ENCODE measurements at places on chromosomes 16 and 17.
A peak's percentile ranks its signal among the peaks of the same experiment; 100 is the strongest.

DNA sequence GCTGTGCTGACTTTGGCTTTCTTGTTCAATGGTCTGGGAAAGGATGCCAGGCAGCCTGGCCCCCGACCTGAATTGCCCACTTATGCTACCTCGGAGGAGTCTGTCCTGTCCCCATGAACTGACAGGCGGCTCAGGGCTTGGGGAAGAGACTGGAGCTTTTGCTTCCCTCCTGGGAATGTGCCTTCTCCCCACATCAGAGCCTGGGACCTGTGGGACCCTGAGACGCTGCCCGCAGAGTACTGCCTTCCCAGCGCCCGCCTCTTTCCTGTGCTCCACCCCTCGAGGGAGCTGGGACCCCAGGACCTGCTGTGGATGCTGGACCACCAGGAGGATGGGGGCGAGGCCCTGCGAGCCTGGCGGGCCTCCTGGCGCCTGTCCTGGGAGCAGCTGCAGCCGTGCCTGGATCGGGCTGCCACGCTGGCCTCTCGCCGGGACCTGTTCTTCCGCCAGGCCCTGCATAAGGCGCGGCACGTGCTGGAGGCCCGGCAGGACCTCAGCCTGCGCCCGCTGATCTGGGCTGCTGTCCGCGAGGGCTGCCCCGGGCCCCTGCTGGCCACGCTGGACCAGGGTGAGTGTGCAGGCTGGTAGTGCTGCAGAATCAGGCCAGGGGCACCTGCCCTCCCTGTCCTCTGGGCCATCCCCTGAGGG is 18.5 kb downstream of the FCSK start:
- no peak for DNase-seq

DNA sequence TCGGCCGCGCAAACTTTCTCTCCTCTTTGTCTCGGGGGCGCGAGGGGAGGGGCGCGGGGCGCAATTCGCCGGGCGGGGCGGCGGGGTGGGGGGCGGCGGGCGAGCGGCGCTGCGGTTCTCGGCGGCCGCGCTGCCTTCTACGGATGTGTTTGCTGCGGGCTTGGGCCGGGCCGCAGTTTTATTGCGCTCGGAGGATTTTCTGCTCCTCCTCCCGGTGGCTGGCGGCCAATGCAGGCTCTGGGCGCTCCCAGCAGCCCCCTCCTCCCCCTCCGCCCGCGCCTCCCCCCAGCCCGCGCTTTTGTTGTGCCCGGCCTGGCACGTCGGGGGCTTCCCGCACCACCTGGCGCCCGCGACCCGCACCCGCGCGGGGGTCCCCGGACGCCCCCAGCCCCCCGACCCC is at the start of gene TIMP2:
Gene TIMP2, minus strand, starts transcription at position 154 of the 400 bp plus-strand sequence. CDS start 299 bp downstream, outside the sequence.
- DNase-seq, result peak; percentile 79

GRCh38 chr16:9650284-9650683 is 531.9 kb downstream of the GRIN2A start:
- DNase-seq, result peak; percentile 32

DNA sequence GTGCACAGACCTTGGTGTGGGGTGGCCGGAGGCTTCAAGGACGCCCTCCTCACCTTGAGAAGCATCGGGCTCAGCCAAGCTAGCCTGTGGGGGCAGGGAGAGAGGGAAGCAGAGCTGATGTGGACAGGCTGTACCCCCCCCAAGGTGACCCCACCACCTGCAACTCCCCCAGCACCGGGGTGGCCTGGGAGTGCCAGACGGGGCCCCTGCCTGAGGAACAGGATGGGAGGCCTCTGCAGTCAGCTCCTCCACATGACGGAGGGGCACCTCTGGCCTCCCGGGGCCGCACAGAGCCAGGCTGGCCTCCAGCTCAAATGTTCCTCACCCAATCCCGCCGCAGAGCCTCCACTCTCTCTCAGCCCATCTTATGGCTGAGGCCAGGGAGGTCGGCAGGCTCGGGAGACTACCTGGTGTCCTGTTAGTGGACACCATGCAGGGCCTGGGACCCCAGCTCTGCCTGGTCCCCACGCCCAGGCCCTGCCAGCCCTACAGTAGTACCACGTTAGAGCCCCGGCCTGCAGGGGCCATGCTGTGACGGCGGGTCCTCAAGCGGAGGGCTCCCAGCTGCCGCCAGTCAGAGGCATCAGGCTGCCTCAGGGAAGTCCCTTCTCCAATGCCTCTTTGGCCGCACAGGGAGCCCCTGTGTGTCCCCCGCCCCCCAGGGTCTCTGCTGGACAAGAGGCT is 19.4 kb upstream of the SLC38A10 start:
- DNase-seq, result no peak

- no peak for DNase-seq
Observed at GRCh38 chr16:12677502-12677901, 126.2 kb downstream of the CPPED1 start.

GRCh38 chr17:16398270-16399267 is 16.8 kb upstream of the TRPV2 start:
- DNase-seq, result no peak

- DNase-seq, result peak; percentile 70
Observed at GRCh38 chr17:73340093-73340596, 28.3 kb upstream of the CDC42EP4 start.

DNA sequence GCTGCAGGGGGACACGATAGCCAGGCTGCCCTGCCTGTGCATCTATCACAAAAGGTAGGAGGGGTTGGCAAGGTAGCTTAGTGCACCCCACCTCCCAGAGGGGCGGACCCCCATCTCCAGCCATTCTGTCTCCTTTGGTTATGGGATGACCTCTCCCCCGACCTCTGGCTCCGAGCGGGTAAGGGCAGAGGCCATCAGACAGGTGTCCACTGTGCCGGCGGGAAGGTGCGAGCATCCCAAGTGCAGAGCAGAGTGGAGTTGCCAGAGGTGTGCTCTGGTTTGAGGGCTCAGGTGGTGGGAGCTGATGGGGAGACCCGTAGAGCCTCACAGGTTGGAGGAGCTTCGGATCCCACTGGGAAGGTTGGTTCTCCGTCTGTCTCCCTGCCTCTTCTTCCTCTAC is 11.7 kb downstream of the LDHD start:
- DNase-seq, result no peak

DNA sequence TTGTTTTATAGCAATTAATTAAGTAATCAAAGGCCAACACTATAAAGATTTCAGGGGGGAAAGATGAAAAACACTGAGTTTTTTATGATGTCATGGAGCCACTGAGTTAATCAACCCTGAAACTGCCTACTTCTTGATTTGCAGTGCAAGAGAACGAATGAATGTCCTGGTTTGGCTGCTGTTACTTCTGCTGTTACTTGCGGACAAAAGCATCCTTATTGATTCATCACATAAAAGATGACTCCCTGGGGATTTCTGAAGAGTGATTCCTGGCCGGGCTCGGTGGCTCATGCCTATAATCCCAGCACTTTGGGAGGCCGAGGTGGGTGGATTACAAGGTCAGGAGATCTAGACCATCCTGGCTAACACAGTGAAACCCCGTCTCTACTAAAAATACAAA is 10.9 kb upstream of the SPNS3 start:
- no peak for DNase-seq

- DNase-seq, result no peak
Observed at GRCh38 chr17:77167472-77168306, 26.9 kb downstream of the SEC14L1 start.

GRCh38 chr16:24993722-24994686 is 21.2 kb downstream of the ARHGAP17 start:
- peak; percentile 75 for DNase-seq

DNA sequence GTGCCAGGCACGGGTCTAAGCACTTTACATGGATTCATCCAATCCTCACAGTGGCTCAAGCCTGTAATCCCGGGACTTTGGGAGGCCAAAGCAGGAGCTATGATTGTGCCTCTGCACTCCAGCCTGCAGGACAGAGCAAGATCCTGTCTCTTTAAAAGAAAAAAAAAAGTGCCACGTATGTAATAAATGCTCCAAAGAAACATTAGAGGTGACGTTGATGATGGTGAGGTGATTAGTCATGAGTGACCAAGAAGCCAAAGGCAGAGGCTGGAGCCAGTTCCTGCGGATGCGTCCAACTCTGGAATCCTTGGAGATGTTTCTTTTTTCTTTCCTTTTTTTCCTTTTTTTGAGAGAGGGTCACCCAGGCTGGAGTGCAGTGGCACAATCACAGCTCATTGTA is 59.4 kb upstream of the SIAH1 start:
- no peak for DNase-seq

GRCh38 chr17:37726891-37727675 is 17.8 kb downstream of the HNF1B start:
- no peak for DNase-seq

DNA sequence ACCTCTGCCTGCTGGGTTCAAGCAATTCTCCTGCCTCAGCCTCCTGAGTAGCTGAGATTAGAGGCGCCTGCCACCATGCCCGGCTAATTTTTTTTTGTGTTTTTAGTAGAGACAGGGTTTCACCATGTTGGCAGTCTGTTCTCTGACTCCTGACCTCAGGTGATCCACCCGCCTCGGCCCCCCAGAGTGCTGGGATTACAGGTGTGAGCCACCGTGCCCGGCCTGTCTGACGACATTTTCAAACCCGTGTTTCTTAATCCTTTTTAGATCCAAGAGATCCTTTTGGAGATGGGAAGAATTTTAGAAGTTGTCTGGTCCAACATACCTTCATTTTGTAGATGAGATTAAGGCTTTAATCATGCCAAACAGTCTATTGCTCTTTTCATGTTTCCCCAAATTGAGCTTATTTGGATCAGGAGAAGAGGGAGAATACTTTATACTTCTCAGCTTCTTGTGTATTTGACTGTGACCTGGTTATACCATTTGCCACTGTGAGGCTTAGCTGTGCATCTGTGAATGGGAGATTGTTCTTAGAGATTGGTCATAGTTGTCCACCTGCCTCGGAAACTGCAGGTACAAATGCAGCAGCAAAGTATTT is 25.8 kb downstream of the USP10 start:
- no peak for DNase-seq

DNA sequence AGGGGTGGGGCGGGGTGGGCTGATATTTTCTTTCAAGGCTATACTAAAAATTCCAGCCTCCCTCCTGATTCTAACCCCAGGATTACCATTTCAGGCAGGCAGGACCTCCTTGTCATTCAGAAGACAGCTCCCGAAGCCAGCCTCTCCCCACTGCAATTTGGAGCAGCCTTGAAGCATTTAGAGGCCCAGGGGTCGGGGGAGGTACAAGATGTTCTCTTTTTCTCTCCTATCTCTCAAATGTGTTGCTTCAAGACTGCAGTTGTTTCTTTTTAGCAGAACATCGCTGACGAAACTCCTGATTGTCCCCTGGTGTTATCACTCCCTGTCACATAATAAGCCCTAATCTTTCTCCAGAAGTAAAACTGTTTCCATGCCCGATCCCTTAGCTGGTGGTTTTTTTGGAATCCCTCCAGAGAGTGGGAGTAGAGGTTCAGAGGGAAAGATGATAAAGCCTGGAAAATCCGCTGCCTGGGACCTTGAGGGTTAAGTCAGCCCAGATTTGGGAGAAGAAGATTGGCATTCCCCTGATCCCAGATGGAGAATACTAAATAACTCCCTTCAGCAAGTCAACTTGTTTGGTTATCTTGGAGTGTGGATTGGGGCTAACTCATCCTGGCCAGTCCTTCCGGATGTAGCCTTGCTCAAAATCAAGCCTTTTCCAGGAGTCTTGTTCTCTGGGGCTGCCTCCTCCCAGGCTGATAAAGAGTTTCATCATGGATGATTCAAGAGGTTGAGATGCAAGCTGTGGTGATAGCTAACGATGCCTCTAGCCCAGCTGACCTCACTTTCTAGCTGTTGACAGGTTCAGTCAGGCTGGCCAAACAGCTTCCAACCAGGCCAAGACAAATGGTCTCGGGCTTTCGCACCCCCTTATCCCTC is 71.3 kb downstream of the SOX9 start:
- DNase-seq, result no peak

DNA sequence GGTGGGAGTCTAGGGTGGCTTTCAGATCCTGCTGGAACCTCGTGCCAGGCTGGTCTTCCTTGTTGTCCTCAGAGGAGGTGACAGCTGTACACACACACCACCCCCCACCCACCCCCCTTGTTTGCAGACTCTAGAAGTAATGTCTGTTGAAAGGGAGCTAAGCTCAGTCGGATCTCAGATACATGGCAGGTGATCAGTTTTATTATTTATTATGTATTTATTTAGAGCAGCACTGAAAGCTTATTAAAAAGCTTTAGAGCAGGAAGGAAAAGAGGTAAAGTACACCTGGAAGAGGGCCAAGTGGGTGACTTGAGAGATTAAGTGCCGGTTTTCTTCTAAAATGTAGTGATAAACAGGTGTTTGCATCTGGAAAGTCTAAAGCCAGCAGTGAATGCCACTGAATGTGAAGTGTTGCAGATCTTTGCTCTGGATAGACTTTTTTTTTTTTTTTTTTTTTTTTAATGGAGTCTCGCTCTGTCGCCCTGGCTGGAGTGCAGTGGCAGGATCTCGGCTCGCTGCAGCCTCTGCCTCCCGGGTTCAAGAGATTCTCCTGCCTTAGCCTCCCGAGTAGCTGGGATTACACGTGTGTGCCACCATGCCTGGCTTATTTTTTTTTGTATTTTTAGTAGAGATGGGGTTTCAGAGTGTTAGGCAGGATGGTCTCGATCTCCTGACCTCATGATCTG is 40.2 kb downstream of the FOXK2 start:
- DNase-seq, result peak; percentile 33

- DNase-seq, result no peak
Observed at GRCh38 chr16:11788914-11789313, 8.1 kb downstream of the ZC3H7A start.

DNA sequence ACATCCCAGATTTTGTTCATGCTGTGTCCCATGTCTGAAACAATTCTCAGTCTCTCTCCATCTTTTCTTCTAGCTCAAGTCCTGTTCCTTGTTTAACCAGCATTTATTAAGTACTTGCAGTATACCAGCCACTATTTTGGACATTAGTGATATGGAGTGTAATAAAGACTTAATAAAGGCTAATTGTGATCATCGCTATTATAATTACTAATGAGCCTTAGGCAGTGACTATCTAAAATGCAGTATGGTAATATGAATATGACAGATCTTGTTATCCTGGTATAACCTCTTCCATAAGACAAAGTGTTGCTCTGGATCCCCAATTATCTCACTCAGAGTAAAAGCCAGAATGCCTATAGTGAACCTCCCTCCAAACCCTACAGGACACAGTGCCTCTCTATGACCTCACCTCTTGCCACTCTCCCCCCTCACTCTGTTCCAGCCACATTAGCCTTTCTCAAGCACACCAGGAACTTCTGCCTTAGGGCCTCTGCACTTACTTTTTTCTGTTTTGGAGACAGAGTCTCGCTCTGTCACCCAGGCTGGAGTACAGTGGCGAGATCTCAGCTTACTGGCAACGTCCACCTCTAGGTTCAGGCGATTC is 1.8 kb upstream of the FLOT2 start:
- no peak for DNase-seq

DNA sequence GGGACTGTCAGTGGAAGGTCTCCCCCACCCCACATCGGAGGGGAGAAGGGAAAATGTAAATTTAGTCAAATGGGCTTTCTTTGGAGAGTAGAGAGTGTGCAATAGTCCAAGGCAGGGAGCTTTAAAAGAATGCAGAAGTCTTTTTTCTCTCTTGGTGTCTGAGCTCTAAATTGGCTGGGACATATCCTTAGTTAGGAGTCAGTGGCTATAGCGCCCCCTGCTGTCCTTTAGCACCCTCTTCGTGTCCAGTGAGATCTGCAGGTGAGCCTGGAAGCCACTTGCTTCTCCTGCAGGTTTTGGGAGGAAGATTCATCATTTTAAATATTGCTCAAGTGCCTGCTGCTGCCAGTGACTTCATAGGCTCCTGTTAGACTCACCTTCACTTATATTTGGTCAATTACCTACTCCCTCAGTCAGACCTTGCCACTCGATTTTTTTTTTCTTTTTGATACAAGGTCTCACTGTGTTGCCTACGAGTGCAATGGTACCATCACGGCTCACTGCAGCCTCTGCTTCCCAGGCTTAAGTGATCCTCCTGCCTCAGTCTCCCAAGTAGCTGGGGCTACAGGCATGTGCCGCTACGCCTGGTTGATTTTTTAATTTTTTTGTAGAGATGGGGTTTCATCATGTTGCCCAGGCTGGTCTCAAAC is 174.8 kb downstream of the PRKCB start:
- peak; percentile 50 for DNase-seq

GRCh38 chr16:55031481-55031880 is 100.8 kb downstream of the IRX5 start:
- no peak for DNase-seq
